ENCODE measurements at places on chromosomes 5 and 9. TPM values are rescaled to one million over a fixed set of nuclear protein-coding genes. Genes with fewer than 3 reads are reported as not detected.

Gene HNRNPK
- total RNA-seq = 207 TPM

Gene PCDHGA11
- 17.8 TPM for total RNA-seq

Gene FBP1
- total RNA-seq = not detected

Gene AQP7
- total RNA-seq = 0.09 TPM

Gene SPAAR
- not detected for total RNA-seq

Gene SPTAN1
- total RNA-seq = 287 TPM

Gene SNX30
- 22.0 TPM for total RNA-seq

Measured in fibroblast of the aortic adventitia (primary cell).